ENCODE measurements at places on chromosomes 7 and 10.

GRCh38 chr10:36171953-36172940 lies 530.2 kb upstream of the FZD8 start:
- no peak for DNase-seq

- DNase-seq: no peak
These were observed 7.1 kb upstream of the CELF2 start for GRCh38 chr10:11010582-11010981.

GRCh38 chr7:25103773-25104172 lies 21.3 kb downstream of the CYCS start:
- DNase-seq: no peak

GRCh38 chr7:50153148-50153547 lies 60.1 kb upstream of the ZPBP start:
- no peak for DNase-seq

DNA sequence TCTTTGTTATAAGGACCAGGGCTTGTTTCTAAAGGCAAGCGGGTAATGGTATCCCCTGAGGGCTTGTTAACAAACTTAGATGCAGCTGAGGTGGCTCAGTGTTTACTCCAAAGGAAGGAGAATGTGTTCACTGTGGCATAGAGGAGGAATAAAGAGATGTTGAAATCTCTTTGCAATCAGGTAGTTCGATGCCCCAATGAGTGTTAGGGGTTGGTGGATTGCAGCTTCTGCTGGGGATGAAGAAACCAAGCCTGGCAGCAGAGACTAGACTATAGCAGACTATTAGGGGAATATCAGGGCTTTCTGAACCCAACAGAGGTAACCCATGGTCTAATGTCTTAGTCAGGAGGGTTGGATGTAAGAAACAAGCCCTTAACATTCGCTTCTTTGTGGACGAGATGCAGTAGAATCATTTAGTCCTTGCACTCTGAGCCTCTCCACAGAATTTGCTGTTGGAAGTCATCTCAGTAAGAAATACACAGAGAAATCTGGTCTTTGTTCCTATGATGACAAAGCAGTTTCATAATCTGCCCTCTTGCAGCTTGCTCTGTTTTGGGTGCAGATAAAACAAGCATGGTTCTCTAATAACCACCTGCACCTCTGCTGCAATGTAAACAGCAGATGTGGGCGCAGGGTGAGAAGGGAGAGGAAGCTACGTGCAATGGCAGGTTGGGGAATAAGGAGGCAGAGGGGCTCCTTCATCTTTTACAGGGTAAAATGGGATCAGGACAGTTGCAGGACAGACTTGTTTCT lies 108.6 kb downstream of the NRF1 start:
- no peak for DNase-seq

- DNase-seq: no peak
These were observed 25.2 kb upstream of the ING3 start for GRCh38 chr7:120925392-120925791.

DNA sequence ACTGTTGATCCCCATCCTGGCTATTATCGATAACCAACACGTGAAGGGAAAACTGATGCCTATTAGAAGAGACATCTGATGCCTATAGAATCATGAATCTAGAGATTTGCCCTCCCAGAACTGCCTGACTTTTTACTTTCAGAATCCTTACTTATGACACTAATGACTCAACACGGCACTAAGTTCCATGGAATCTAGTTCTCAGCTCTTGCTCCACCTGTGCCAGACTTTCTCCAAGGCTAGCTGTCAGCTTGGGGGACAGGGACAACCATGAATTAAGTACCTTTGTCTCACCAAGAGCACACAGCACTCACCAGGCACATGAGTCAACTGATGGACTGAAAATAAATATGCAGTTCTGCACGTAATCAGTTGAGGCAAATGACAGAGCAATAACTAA lies 184.2 kb downstream of the FRMD4A start:
- no peak for DNase-seq

DNA sequence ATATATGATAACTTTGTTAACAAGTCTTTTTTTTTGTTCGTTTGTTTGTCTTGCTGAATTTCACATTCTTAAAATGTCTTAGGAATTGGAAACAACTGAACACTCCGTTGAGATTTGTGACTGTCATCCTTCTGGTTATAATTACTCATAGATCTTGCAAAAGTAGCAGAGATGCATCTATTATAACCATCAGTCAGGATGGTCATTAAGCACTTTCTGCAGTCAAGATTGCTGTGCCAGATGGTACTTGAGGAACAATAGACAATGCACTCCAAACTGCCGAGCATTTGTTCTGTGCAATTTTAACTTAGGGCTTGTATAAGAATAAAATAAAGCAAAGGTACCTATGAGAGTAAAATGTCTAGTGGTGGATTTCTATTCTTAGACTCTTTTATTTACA lies 710.1 kb upstream of the KCND2 start:
- no peak for DNase-seq

GRCh38 chr7:151060113-151060415 lies 675 bp downstream of the SLC4A2 start:
- no peak for DNase-seq

- no peak for DNase-seq
These were observed 33.3 kb downstream of the LRMDA start for GRCh38 chr10:75464478-75465449.

- no peak for DNase-seq
These were observed 328.6 kb downstream of the INHBA start for GRCh38 chr7:41374150-41374848.

DNA sequence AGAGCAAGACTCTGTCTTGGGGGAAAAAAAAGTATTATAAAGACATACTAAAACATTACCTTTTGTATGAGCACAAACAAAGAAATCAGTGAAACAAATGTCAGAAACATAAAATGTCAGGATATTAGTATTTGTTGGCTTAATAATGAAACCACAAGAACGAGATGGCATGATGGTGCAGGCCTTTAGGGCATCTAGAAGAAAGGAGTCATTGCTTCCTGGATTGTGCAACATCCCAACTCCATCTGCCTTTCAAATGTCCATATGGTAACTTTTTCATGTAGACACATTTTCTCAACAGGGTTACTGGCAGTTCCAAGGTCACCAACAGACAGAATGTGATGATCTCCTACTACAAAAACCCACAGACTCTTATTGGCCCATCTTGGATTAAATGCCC lies 96.6 kb downstream of the ZNF248 start:
- DNase-seq: no peak
